K562 (cell line): ENCODE measurements at places on chromosomes 6 and 20. TPM values are rescaled to one million over a fixed set of nuclear protein-coding genes. Genes with fewer than 3 reads are reported as not detected.

Gene KCNK15
- 0.11 and 0.38 TPM in 2 replicates for total RNA-seq

Gene MEP1A
- total RNA-seq: not detected in 2 replicates

Gene BMP5
- not detected in 2 replicates for total RNA-seq

GRCh38 chr6:16440636-16441212 lies 202.3 kb downstream of the GMPR start:
- H3K36me3 ChIP-seq: no peaks in the 10 kb centered on the region
- no peak overlapping the region for H3K4me3 ChIP-seq
- H3K27ac ChIP-seq: no peak overlapping the region

- H3K27me3 ChIP-seq: no peaks in the 10 kb centered on the region
- no peak for DNase-seq
- H3K27ac ChIP-seq: no peak overlapping the region
- peaks cover 13% of the 10 kb centered on the region for H3K4me1 ChIP-seq
Measured at GRCh38 chr6:52523378-52524142, 53.3 kb downstream of the TRAM2 start.

- H3K27ac ChIP-seq: no peak overlapping the region
- peaks cover 67% of the 10 kb centered on the region for H3K36me3 ChIP-seq
Measured at GRCh38 chr6:36217188-36217587, 20.6 kb downstream of the BRPF3 start.
